ENCODE measurements at places on chromosomes 7 and 10.
A peak's percentile ranks its signal among the peaks of the same experiment; 100 is the strongest.

DNA sequence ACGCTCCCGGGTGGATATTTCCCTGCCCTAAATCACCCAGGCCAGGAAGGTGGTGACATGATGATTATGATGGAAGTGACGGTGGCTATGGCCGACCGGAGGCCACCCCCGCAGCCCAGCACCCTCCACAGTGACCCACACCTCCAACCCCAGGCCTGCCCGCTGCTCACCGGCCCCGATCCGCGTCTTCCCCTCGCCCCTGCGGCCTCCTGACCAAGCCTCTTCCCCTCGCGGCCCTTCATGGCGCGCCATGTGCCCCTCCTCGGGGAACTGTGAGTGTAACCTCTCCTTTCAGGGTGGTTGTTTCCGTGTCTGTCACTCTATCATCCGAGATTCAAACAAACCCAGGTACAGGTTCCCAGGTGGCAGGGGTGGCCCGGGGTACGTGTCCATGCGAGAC, 78.3 kb downstream of the UNCX start:
- DNase-seq, result no peak

- DNase-seq, result no peak
Observed at GRCh38 chr10:119330342-119330741, 123.0 kb downstream of the GRK5 start.

DNA sequence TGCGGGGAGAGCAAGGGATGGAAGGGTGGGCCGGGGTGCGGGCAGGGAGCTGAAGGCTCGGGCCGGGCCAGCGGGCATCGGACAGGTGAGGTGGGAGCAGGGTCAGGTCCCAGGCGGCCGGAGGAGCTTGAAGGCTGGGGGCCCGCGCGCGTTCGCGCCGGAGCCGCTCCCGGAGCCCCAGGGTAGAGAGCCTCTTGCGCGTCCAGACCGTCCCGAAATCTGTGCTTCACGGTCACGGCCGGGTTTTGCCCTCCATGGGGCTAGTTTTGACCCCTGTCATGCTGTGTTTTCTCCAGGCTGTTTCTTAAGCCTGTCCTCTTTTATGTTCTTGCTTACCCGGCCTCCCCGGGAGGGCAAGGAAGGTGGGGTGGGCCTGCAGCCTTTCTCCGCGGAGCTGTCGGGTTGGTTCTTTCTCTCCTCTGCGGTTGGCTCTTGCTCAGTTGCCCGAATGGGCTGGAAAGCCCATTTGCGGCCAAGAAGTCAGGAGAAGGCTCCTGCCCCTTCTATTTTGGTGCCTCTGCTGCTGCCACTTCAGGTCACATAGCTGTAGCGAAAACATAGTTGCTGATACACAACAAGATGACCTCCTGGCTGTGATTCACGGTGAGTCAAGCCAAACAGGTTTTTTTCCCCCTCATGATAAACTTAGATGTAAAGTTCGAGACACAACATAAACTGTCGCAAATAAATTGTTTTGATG, 650 bp downstream of the UBE2D1 start:
- no peak for DNase-seq

- DNase-seq, result no peak
Observed at GRCh38 chr7:125773113-125773785, 843.6 kb upstream of the POT1 start.

- no peak for DNase-seq
Observed at GRCh38 chr10:49243139-49243538, 54.9 kb upstream of the TMEM273 start.

DNA sequence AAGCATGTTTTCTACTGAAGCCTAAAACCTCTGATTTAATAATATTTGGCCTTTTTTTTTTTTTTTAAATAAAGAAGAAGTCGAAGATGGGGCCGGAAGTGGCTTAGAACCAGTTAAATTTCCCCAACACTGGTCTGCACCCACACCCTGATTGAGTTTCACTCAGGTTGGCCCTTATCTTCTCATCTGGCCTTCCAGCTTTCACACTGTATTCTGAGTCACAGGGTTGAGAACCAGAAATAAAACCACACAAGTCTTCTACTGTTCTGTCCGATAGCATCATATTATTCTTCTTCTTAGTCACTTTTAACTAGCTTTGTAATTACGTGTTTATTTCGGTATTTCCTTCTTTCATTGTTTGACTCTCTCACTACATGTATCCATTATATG, 9.9 kb downstream of the ZNF365 start:
- peak; percentile 57 for DNase-seq

GRCh38 chr7:31663072-31663471, 23.9 kb upstream of the PPP1R17 start:
- DNase-seq, result no peak

- DNase-seq, result no peak
Observed at GRCh38 chr10:93410697-93411348, 71.3 kb downstream of the MYOF start.

DNA sequence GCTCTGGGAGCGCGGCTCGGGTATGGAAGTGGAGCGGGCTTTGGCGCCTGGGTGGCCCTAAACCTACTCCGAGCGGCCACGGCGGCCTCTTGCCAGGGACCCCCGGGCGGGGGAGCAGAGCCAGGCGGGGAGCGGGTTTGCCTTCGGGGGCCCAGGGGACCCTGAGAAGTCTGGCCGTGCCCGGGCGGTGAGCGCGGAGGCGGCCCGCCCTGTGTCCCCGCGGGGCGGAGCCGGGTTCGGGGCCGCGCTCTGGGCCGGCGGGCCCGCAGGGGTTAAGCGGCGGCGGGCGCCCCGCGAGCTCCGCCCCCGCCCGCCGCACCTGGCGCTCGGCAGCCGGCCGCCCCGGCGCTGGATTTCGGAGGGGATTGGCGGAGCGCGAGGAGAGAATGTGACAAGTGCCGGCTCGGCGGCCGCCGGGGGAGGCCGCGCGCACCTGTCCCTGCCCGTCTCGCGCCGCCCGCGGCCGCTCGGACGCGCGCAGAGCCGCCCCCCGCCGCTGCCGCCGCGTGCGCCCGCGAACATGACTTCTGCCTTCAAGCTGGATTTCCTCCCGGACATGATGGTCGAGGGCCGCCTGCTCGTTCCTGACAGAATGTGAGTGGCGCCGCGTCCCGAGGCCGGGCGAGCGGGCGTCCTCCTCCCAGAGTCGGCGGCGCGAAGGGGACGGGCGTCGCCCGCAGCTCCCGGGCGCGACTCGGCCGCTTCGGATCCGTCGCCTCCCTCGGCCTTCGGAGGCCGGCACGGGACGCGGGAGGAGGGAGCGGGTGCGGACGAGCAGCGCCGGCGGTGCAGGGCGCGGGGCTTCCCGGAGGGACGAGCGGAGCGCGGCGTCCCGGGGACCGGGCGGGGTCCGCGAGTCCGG, at the start of gene CELF2:
Gene CELF2, plus strand, starts transcription at position 303 of the 862 bp plus-strand sequence. Its CDS starts 218 bp downstream, at position 521.
- peak; percentile 32 for DNase-seq

All from stimulated activated naive CD4-positive, alpha-beta T cell treated with Interleukin-2 at 50 U/mL for 16 hours (primary cell).